DMS53 (cell line): ENCODE measurements at places on chromosomes 3 and 15.

DNA sequence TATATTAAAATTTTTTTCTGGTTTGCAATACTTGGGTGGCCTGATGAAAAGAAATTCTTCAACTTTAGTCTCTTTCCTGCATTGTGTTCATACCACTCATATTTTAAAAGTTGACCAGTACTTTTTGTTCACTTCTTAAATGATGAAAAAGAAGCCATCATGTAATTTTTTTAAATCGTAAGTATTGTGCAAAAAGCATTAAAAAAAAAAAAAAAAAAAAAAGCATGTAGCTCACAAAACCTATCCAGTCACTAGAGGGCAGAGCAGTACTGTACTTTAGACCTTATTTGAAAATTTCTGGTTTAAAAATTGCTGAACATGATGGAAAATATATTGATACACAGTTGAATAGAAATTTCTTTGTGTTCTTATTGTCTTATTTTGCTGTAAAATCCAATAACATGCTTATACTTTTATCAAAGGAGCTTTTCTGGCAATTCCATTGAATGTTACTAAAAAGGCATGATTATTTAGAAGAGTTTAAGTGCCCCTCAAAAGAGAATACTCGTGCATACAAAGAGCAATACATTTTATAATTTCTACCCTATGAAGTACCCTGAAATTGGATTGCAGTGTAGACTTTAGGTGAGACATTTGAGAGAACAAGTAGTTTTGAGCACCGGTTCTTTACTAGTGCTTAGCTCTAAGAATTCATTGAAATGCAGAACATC, 137.7 kb downstream of the BBX start:
- peak; percentile 61 for DNase-seq

- peak; percentile 70 for DNase-seq
Measured at GRCh38 chr15:74144153-74144775, 13.9 kb downstream of the ISLR2 start.

- DNase-seq: peak; percentile 29
Measured at GRCh38 chr15:88897456-88898194, 2.3 kb upstream of the HAPLN3 start.

DNA sequence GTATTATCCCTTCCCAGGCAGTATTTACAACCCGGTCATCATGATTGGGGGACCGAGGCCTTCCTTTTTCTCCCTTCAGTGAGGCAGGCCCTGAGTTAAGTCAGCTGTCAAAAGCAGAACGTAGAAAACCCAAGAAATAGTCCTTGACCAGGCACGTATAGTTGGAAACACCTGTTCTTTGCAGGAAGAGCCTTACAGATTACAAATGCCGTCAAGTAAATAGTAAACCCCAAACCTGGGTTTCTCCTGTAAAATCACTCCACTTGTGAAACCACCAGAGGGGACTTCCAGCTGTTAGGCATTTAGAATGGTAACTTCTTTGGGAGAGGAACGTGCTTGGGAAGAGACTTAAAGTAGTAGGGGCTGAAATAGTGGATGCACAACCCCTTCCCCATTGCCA, 1.0 kb upstream of the BTBD1 start:
- DNase-seq: no peak

- DNase-seq: no peak
Measured at GRCh38 chr3:64390893-64391292, 165.6 kb upstream of the PRICKLE2 start.

DNA sequence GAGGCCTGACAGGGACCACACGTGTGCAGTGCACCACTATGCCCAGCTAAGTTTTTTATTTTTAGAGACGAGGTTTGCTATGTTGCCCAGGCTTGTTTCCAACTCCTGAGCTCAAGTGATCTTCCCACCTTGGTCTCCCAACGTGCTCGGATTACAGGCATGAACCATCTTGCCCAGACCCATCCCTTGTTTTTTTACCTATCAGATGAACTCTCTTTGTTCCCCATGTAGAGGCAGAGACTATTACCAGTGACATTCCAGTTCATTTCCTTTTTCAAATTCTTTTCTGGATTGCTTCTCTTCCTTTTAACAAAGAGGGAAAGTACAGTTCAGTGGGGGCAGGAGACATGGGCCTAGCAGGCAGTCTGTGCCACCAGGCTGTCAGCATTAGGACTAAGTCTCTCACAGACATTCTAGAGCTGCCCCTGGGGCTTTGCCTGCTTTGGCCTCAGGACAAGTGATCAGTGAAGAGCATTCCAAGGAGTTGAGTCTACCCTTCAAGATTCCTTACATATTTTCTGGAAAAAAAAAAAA, 103.5 kb upstream of the SLC7A14 start:
- DNase-seq: no peak

GRCh38 chr3:155656466-155656865, 88.4 kb downstream of the PLCH1 start:
- no peak for DNase-seq

GRCh38 chr3:94092086-94092485, 29.2 kb downstream of the NSUN3 start:
- no peak for DNase-seq

- no peak for DNase-seq
Measured at GRCh38 chr15:69096626-69097025, 63.8 kb upstream of the GLCE start.

DNA sequence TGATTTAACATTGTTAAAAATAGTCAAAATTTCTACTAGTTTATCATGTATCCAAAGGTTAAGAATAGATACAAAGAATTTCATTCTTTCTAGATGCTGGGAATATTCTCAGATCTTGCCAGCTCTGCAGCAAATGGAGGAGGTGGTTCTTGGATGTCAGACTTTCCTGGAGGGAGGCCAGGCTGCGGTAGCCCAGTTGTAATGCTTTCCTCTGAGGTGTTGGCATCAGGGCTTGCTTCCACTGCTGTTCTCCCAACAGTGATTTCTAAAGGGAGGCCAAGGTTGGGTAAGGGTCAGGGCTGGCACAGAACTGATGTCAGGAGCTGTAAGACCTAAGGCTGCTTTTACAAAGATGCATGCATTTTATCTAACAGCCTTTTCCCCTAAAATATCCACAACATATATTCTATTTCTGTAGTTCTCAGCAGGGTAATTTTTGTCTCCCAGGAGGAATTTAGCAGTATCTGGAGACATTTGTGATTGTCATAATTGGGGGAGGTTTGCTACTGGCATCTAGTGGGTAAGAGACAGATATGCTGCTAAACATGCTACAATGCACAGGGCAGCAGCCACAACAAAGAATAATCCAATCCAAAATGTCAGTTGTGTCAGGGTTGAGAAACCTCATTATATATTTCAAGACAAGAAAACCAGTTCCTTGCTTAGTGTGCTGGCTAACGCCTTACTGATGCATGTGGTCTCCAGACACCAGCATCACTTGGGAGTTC, 42.0 kb upstream of the SPTSSB start:
- no peak for DNase-seq
